ENCODE measurements at places on chromosomes 12 and 14. TPM values are rescaled to one million over a fixed set of nuclear protein-coding genes. Genes with fewer than 3 reads are reported as not detected.
A peak's percentile ranks its signal among the peaks of the same experiment; 100 is the strongest.

DNA sequence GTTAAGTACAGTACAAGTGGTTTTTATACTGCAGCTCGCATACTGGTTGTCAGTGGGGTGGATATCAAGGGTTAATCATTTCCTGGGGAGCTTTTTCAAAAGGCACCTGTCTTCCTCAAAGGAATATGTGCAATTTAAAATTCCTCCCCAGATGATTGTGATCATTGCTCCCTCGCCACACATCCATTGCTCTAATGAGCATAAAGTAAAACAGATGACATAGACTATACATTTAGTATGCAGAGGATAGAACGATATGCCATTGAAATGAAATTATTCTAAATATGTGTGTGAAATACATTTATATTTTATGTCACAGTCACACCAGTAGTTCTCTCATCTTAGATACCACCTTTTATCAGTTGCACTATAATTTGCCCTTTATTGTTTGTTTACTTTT is 36.4 kb upstream of the KCNMB4 start:
- H3K36me3 ChIP-seq, result peaks cover 5% of the 10 kb centered on the region
- no peak overlapping the region for H3K27ac ChIP-seq
- no peaks in the 10 kb centered on the region for H3K27me3 ChIP-seq
- H3K4me3 ChIP-seq, result no peak overlapping the region

GRCh38 chr12:106760184-106760531 is 14.3 kb upstream of the RIC8B start:
- H3K27me3 ChIP-seq, result no peaks in the 10 kb centered on the region
- no peak overlapping the region for H3K4me3 ChIP-seq
- no peaks in the 10 kb centered on the region for H3K36me3 ChIP-seq
- peak overlapping the region; percentile 77 for H3K27ac ChIP-seq

- no peak overlapping the region for H3K27ac ChIP-seq
- no peaks in the 10 kb centered on the region for H3K36me3 ChIP-seq
- no peak for DNase-seq
- H3K4me1 ChIP-seq, result no peaks in the 10 kb centered on the region
- H3K27me3 ChIP-seq, result no peaks in the 10 kb centered on the region
Measured at GRCh38 chr14:21643407-21643806, 8.7 kb upstream of the OR10G2 start.

GRCh38 chr12:104280111-104280510 is 23.4 kb upstream of the EID3 start:
- no peak overlapping the region for H3K27ac ChIP-seq
- peaks cover under 1% of the 10 kb centered on the region for H3K4me1 ChIP-seq
- no peaks in the 10 kb centered on the region for H3K36me3 ChIP-seq
- no peak for DNase-seq
- H3K27me3 ChIP-seq, result no peaks in the 10 kb centered on the region

DNA sequence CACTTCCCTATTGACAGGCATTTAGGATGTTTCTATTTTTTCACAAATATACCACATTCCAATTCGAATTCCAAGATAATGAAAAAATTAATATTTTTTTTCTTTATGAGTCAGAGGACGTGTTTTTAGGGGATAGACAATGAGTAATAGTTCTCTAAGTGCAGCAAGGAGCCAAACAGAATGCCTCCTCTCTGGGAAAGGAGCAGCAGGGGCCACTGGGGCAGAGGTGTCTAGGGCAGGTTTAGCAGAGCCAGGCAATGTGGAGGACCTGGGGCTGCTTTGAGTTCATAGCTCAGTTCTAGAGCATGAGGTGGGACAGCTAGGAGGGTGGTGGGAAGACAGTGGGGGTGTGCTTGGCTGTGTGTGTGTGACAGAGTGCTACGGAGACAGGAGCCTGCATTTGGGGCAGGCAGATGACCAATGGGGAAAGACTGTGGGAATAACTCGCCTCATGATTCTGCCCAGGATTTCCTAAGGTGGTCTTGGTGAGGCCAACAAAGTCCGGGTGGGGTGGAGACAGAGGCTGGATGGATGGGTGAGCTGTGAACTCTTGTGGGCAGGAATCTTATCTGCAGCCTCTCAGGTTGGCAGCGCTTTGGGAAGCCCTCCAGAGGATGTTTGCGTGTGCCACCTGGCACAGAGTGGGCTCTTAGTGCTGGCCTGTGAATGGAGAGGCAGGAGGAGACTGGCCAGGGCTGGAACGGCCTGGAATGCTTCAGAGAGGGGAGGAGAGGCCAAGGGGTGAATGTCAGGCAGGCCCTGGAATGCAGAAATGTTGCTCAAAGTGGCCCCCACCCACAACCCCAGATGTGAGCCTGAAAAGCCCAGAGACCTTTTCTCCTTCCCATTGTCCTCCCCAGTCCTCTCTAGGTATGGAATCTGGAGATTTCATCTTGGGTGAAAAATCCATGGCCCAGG is 2.4 kb upstream of the KRT7 start:
- H3K4me3 ChIP-seq, result no peak overlapping the region
- peak; percentile 79 for DNase-seq
- no peaks in the 10 kb centered on the region for H3K36me3 ChIP-seq
- peaks cover 19% of the 10 kb centered on the region for H3K4me1 ChIP-seq
- H3K27me3 ChIP-seq, result peaks cover 20% of the 10 kb centered on the region

Gene LTB4R2
- total RNA-seq, result 5.9 TPM

Gene ASPG
- 4.6 TPM for total RNA-seq

Gene EXOC3L4
- total RNA-seq, result 3.6 TPM

Gene PRH2
- total RNA-seq, result not detected

Gene ZNF891
- 2.6 TPM for total RNA-seq

Gene C12orf50
- total RNA-seq, result not detected

Gene RAD9B
- total RNA-seq, result 1.1 TPM
